ENCODE measurements at places on chromosomes 16 and 17.

GRCh38 chr16:74101379-74102137, 195.1 kb upstream of the PSMD7 start:
- no peak for DNase-seq

DNA sequence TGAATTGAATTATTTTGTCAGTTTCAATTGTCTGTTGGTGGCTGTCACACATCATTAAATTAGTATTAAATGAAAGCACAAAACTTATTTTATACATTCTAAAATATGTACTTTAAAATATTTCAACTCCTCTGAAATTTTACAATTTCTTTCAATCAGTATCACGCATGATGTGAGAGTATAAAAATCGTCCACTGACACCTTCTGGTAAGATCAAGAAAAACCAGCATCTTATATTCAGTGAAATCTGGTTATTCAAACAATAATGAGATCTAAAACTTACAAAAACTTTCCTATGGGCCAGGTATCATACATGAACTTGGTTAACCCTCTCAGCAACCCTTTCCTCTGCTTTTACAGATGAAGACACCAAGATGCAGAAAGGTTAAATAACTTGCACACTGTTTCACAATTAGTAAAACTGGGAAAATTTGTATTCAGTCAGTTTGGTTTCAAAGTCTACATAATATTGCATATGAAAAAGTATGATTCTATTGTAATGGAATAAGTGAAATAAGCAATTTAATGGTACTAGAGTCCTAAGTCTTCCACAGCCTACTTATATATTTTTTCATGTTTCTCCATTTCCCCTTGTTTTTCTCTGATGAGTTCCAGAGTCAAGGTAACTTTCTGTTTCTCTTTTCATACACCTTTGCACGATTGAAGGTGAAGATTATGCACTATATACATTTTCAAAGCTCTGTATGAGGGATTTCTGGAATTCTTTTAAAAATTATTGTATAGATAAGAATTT, 58.7 kb downstream of the EFCAB5 start:
- DNase-seq = no peak

DNA sequence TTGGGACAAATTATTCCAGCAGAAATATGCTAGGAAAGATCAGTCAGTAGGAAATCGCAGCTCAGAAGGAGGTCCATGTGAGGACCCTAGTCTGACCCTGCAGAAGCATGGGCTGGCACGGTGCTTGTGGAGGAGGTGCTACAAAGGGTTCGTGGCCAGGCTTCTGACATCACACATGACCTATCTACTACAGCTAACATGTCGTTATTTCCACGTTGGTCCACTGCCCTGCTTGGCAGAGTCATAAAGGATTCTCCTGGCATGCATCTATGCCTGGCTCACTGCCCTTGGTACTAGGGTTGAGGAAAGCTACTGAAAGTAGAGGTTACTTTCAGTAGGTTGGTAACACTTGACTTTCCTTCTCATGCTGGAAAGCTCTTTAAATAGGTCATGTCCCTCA, 118.1 kb upstream of the SHISA6 start:
- no peak for DNase-seq

DNA sequence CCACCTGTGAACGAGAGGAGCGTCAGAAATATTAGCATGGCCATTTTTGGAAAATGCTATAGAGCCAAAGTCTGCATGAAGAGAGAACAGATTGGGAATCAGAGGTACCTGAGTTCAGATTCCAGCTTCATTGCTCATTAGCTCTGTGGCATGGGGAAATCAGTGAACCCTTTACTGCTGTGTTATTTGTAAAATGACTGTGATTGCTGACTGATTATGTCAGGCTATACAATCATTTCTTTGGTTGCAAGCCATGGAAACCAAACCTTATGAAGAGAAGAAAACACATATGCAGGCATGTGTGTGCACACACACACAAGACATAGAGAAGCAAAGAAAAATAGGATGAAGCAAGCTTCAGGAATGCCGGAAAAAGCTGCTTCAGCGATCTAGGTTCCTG, 101.4 kb upstream of the HSBP1 start:
- no peak for DNase-seq

- no peak for DNase-seq
Observed at GRCh38 chr17:73089322-73090317, 2.9 kb downstream of the SLC39A11 start.

DNA sequence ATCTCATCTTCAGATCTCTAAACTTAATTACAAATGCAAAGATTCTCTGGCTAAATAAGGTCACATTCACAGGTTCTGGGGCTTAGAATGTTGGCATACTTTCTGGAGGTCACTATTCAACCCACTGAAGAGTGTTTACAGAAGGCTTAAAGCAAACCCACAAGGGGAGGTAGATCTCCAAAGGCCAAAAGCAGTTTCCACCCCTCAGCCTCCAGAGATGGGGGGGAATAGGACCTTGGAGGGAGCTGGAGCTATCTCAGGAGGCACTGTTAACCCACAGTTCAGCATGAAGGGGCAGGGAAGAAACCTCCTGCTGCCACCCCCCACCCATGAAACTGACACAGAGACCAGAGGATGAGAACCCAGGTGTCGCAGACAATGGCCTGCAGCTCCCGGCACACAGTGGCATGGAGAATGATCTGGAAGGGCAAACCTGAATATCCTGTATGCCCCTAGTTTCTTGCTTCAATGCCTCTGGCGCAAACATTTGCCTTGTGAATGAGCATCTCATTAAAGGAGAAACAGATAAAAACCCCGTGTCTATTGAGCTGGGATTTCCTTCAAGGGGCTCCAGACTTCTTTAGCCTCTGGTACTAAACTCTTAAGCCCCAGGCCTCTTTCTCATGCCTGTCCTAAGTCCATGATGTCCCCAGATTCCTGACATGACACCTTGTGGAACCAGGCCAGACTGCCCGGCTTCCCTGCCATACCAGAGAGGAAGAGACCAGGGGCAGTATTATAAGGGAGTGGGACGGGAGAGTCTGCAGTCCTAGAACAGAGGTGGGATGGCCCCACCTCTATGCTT, 103.1 kb upstream of the CDH5 start:
- no peak for DNase-seq

- no peak for DNase-seq
Observed at GRCh38 chr16:88331989-88332920, 50.5 kb upstream of the ZNF469 start.

- no peak for DNase-seq
Observed at GRCh38 chr16:27918755-27919154, 144.8 kb downstream of the GSG1L start.

DNA sequence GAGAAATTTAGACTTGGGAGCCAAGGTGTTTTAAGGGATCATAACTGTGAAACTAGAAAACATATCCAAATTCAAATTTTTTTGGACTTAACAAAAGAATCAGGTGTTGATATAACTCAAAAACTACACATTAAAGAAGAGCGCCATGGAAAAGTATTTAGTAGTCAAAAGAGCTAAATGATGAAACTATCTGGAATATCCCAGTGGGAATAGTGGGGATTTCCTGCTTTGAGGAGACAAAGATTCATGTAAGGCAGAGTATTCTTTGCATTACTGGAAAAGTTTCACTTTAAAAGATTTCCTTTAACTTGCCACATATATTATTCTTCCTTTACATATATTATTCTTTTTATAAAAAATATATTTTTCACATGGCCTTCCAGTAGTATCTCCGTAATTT, 40.3 kb upstream of the VPS4A start:
- no peak for DNase-seq

DNA sequence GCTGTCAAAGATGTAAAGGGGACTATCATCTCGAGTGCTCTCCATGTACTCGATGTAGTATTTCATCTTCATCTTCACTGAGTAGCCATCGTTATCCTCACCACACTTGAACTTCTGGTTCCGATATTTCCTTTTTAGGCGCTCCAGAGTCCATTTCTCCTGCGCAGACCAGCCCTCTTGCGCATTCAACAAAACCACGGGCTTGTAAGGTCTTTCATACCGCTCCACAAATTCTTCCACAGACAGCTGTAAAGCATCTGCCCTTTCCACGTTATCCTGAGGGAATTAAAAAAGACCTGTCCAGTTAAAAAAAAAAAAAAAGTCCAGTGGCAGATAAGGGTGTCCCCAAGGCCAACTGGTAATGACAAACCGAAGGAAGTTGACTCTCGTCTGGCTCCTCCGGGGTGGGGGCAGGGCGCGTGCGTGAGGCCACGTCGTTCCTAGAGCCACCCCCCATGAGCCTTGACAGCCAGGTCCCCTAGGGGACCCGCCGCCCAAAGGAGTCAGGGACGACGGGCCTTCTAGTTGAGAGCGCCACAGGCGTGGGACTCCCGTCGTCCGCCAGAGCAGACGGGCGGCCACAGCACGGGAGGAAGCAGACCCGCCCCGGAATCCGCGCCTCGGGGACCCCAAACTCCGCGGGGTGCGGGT, 701 bp downstream of the JMJD6 start:
- DNase-seq = peak; percentile 58

DNA sequence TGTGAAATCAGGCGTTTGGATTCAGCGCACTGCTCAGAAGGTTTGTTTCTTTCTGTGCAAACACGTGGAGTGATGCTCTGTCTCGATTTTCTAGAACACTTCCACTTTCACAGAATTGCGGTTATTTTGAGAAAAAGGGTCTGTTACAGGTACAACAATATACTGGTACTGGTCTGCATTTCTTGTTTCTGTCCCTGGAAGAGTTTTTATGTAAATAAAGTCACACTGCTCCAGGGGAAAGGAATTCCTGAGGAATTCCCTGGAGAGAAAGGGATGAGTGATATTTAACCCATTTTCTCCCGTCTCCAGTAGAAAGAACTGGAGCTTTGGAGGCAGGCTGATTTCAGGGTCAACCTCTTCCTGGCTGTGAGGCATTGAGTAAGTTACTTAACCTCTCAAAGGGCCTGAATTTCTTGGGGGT, 16.2 kb upstream of the RMI2 start:
- no peak for DNase-seq

- no peak for DNase-seq
Observed at GRCh38 chr17:67491009-67491680, 114.1 kb downstream of the PITPNC1 start.

DNA sequence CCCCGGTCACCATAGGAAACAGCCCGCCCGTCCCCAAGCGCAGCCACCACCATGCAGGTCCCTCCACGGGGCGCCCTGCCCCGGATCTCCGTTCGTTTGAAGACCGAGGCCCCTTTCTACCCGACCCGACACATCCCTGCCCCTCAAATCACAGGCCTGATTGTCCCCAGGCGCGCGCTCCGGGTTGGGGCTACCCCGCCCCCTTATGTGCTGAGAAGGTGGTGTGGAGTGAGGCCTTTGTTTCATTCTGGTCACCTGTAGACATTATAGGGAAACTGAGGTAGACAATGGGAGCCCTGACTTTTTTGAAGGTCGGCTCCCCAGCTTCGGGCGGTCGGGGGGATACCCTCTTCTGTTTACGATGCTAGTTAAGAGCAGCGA, 763 bp upstream of the ACTG1 start:
- peak; percentile 41 for DNase-seq

- DNase-seq = peak; percentile 11
Observed at GRCh38 chr17:82449883-82450356, 632 bp downstream of the CYBC1 start.

DNA sequence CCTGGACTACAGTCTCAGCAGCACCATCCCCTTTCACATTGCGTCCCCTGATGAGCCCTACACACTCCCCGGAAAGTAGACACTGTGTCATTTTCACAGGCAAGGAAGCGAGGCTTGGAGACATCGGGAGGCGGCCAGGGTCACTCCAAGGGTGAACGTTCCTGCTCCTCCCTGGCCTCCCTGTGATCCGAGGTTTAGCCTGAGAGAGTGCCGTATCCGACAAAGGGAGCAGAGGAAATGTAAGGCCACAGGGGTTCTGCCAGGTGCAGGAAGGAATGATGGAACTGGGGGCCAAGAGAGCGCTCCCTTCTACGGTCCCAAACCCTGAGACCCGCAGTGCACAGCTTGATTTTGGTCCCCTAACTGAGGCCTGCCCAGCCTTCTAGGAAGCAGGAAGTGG, 8.0 kb upstream of the PIK3R6 start:
- no peak for DNase-seq

GRCh38 chr16:86693033-86693432, 114.7 kb downstream of the FOXL1 start:
- no peak for DNase-seq

- no peak for DNase-seq
Observed at GRCh38 chr17:81869221-81870130, 1.7 kb downstream of the ARHGDIA start.

DNA sequence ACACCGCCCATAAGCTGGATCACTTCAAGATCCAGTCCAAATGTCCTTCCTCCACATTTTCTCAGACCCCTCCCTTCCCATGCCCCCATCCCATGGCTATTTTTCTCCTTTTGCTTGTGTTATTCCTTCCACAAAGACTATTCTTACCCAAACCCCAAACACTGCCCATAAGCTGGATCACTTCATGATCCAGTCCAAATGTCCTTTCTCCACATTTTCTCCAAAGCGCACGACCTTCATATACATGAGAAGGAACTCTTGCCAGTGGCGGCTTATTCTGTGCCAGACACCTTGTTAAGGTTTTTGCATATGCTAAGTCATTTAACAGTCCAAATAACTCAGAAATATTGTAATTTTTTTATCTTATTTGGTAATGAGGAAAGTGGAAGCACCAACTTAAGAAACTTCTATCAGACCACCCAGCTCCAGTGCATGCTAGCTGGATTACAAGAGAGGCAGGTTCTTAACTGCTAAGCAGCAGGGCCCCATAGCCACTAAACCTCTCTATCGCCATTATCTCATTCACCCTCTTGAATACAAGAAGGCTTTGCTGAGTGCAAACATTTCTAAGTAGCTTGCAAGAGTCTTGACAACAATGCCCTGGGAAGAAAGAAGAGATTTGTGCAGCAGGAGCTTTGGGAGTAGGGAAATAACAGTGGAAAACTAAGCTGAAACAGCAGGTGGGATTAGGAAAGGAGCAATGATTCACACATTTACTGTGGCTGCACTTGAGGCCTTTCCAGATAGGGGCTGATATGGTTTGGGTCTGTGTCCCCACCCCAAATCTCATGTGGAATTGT, 428.2 kb upstream of the MAF start:
- DNase-seq = no peak

DNA sequence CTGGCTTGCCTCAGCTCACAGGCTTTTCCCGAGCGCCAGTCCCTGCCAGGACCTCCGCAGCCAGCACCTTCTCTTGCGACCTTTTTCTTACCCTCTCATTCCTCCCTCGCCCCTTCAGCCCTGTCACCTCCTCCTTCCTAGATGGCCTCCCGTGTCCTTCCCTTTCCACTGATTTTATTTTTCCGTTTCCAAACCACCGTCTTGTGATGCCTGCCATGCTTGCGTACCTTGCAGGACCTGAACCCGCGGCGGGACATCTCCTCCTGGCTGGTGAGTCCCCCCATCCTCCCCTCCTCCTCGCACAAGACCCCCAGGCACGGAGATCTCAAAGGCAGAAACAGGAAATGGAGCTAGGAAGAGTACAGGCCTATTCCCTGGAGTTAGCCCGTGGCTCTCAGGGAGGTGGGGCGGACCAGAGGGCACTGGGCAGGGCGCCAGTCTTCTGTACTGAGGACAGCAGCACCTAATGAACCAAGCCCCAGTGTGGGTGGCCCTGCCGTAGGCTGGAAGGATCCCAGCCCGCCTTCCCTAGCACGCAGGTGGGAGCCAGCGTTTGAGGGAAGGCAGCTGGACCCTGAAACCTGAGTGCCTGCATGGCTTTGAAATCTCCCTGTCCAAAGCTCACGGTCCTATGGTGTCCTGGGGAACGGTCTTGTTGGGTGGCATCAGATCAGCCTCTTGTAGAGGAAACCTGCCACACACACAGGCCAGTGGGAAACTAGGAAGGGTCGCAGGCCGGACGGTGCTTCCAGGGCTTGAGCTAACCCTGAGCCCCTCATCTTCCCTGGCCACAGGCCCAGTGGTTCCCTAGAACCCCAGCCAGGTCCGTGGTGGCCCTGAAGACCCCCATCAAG, 612 bp downstream of the CISD3 start:
- DNase-seq = no peak

Measured in effector CD4-positive, alpha-beta T cell (primary cell).